ENCODE measurements at places on chromosomes 7 and 10.
A peak's percentile ranks its signal among the peaks of the same experiment; 100 is the strongest.

- no peak for DNase-seq
Observed at GRCh38 chr7:140621401-140622021, 19.1 kb downstream of the DENND2A start.

GRCh38 chr10:4810092-4810491 is 15.9 kb upstream of the AKR1E2 start:
- DNase-seq = no peak

DNA sequence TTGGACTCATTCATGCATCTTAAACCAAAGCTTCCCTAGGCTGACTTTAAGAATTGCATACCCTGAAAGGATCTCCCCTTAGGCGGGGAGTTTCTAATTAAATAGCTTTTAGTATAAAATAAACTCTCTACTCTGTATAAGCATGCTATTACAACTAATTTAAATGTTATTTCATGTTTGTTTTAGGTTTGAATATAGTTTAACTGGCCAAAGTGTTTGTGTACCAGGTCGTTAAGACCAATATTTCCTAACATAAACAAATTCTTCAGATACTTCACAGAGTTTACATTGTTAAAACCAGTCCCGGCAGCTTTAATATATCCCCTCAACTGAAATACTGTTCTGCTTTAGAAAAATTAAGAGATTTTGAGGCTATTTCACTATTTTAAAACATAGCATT is 2.3 kb downstream of the GLI3 start:
- no peak for DNase-seq

- DNase-seq = no peak
Observed at GRCh38 chr10:110069502-110069982, 61.8 kb downstream of the ADD3 start.

- no peak for DNase-seq
Observed at GRCh38 chr10:50512743-50513416, 110.9 kb downstream of the SGMS1 start.

- peak; percentile 81 for DNase-seq
Observed at GRCh38 chr10:97714401-97715258, 1.1 kb downstream of the MARVELD1 start.

- no peak for DNase-seq
Observed at GRCh38 chr10:60870416-60870728, 73.6 kb downstream of the RHOBTB1 start.

DNA sequence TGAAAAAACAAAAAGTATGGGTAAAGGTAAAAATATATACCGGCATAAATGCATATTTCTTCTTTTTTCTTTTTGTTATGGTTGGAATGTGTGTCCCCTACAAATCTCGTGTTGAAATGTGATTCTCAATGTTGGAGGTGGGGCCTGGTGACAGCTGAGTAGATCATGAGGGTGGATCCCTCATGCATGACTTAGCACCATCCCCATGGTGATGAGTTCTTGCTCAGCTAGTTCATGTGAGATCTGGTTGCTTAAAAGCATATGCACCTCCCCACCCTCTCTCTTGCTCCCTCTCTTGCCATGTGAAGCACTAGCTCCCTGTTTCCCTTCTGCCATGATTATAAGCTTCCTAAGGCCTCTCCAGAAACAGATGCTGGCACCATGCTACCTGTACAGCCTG is 93.3 kb downstream of the HYCC1 start:
- no peak for DNase-seq

GRCh38 chr7:16954321-16954720 is 72.5 kb upstream of the AGR3 start:
- no peak for DNase-seq

DNA sequence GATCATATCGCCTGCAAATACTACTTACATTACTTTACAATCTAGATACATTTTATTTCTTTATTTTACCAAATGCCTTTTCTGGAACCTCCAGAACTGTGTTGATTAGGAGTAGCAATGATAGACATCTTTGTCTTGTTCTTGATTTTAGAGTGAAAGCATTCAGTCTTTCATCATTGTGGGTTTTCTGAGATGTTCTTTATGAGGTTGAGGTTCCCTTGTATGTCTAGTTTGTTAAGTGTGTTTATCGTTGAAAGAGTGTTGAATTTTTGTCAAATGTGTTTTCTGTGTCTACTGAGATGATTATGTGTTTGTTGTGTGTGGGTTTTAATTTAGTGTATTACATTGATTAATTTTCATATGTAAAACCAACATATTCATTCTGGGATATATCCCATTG is 17.1 kb downstream of the SEPTIN7 start:
- DNase-seq = no peak

DNA sequence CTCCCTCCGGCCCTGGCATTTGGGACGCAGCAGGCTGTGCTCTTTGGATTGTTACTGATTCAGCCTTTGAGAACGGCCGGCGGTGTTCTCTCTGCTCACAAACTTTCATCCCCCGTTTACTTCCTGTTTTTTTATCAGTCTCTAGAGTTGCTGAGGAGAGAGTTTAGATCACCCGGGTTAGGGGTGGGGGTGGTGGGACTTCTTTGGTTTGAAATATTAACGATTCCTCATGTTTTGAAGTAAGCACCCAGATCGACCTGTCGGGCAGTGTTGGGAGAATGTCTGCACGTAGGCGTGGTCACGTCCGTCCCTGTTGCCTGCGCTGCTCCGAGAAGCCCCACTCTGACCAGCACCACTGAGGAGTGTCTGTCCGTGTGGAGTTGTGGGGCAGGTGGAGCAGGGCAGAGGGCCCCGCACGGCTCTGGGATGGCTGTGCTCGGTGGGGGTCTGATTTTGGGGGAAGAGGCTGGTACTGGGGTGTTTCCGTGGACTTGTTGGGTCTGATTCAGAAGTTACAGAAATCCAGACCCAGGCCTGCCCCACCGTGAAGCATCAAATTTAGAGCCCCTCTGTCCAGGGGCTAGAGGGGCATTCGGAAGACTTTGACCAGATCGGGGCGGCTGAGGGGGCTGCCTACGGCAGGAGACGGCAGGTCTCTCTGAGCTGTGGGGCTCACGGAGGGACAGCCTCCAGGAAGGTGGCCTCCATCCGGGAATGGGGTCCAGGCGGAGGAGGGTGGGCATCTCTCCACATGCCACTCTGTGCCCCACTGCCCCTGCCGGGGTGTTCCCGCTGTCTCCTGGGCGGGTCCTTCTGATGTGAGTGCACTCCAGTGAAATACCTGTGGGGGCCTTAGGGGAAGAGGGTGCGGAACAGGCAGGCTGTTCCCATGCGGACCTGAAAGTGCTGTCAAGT is 7.4 kb downstream of the INPP5A start:
- DNase-seq = no peak

- DNase-seq = no peak
Observed at GRCh38 chr7:33487998-33488682, 358.8 kb downstream of the BBS9 start.

GRCh38 chr10:23994459-23995046 is 214.4 kb upstream of the KIAA1217 start:
- peak; percentile 73 for DNase-seq

- DNase-seq = no peak
Observed at GRCh38 chr7:158476331-158476932, 111.2 kb downstream of the PTPRN2 start.

GRCh38 chr7:17304926-17305325 is 6.5 kb downstream of the AHR start:
- no peak for DNase-seq

DNA sequence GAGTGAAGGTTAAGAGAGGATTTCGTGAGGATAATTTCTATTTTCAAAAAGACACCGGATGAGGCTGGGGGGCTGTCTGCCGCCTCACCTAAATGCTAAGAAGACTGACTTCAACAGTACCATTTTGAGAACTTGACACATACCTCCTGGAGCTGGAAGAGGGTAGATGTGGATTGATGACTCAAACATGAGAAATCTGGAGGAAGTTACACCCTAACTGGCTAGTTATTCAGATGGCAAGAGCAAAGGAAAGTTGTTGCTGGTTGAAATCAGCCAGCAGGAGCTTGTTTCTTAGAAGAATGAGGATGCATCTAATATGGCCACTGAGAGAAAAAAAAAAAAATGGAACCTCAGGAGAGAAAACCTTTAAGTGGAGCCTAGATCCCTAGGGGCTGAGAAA is 76.2 kb upstream of the KIAA1217 start:
- no peak for DNase-seq

DNA sequence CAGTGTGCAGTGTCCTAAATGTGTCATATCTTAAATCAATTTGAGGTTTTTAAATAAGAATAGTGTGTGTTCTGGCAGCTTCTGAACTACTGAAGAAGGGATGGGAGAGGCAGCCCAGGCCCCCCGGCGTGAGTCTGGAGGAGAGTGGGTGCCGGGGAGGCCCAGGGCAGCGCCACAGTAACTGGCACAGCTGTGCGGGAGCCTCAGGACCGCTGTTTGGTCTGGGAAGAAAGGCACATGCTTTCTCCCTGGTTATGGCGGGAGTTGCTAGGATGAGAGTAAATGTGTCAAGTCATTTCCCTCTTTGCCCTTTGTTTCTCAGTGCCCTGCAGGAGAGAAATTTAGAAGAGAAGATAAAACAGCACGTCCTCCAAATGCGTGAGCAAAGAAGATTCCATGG is 31.9 kb upstream of the PWWP2B start:
- DNase-seq = no peak

GRCh38 chr10:122853665-122854313 is 8.1 kb upstream of the CUZD1 start:
- DNase-seq = no peak

- DNase-seq = no peak
Observed at GRCh38 chr7:138864667-138865066, 66.7 kb upstream of the ATP6V0A4 start.

- peak; percentile 77 for DNase-seq
Observed at GRCh38 chr10:47024399-47025252, 113.4 kb downstream of the PTPN20 start.

DNA sequence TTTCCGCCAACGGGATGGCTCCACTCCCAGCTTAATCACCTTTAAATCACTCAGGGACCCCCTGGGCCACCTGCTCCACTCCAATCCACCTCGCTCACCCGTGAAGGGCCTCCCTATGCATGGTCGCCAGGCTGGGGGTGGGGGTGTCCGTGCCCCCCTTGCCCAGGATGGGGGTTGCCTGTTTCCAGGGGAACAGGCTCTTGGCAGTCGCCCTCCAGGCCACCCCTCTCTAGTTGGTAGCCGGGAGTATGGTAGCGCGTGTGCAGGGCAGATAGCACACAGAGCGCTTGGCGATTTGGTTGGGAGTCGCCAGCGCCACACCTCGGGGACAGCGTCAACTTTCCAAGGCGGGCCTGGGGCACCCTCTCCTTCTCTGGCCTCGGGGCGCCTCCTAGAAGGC is 134.9 kb upstream of the ZNF92 start:
- DNase-seq = no peak

DNA sequence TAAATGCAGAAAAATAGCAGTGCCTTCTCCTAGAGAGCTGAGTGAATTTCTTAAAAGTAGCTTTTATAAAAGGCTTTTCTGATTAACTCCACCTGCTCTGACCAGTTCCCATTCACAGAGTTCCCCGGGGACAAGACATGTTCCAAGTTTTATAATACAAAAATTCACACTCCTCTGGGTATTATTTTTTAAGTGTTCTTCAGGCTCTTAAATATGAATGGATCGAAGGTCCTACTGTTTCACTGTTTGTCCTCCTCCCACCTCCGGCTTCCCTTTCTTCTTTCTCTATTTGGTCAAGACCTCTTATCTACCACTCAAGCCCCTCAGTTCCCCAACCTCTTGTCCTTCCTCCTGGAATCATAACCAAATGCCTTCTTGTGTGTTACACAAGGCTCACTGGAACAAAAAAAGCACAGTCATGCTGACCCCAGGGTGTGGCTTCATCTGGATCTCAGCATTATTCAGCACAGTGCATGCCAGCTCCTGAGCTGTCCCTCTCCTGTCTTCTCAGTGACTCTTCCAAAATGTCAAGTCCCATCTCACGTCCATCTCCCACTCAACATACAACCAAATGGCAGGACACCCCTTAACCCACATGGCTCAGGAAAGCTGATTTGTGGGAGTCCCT is 222.4 kb downstream of the SORCS1 start:
- no peak for DNase-seq

- no peak for DNase-seq
Observed at GRCh38 chr7:134427896-134428295, 31.0 kb downstream of the AKR1B1 start.

GRCh38 chr7:1985042-1985441 is 247.7 kb downstream of the MAD1L1 start:
- DNase-seq = no peak

DNA sequence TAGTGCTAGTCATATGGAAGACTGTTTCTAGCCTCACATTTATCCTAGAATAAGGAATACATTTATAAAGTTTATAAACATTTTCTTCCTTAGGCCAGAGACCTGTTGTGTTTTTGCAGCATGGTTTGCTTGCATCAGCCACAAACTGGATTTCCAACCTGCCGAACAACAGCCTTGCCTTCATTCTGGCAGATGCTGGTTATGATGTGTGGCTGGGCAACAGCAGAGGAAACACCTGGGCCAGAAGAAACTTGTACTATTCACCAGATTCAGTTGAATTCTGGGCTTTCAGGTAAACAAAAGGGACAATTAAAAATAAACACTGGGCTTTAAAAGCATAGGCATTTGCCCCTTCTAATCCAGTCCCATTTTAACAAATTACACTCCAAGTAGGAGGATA is 4.2 kb downstream of the LIPF start:
- no peak for DNase-seq

DNA sequence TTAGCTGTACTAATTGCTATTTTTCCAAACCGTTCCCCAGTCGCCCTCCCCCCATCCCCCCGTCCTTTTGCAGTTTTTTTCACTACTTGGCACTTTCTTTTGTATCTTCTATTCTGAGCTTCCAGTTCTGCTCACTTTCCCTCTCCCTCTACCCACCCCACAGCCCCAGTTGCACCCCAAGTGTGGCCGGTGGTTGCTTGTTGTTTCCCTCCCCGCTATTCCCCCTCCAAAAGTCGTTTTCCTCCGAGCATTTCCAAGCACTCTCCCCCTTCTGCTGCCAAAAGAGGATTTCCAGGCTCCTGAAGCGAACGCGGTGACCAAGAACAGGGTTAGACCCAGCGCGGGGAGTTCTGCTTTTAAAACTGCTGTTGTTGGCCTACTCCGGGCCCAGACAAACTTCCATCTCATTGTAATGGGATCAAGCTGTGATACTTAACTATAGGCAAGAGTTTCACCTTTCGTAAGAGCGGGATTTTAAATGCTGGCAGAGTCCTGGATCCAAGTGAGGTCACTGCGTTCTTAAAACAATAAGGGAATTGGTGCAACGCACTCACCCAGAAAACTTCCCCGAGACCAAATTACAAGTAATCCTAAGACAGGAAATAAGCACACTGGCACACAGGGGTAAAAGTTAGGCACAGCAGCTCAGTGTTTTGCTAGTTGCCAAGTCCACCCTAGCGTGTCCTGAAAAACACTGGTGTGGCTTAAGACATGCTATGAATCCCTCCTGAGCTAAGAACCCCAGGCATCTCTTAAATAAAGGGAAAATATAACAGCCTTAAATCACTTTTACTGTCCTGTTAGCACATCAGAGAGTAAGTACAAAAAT is 1.5 kb upstream of the RGS10 start:
- no peak for DNase-seq

GRCh38 chr10:42593284-42593683 is 45.1 kb downstream of the ZNF33B start:
- no peak for DNase-seq

GRCh38 chr10:72328829-72329204 is 25.9 kb downstream of the DNAJB12 start:
- DNase-seq = no peak
